Activated T-helper 2 cell treated with anti-CD3 and anti-CD28 coated beads, Interferon-gamma antibody, Interleukin-2, Interleukin-4, amounts not matched to agents 10 μg/mL and 5 μg/mL and 100 μg/mL, durations not matched to agents 14 hours and 24 hours and 36 hours (primary cell): ENCODE measurements at places on chromosomes 1 and 21. TPM values are rescaled to one million over a fixed set of nuclear protein-coding genes. Genes with fewer than 3 reads are reported as not detected.

The CFHR5 gene
- total RNA-seq, result not detected in 2 replicates

GRCh38 chr1:33630686-33631085 is 158.2 kb downstream of the ZSCAN20 start:
- DNase-seq, result no peak
- no peaks in the 10 kb centered on the region for H3K4me1 ChIP-seq
- H3K4me3 ChIP-seq, result no peak overlapping the region
- H3K27me3 ChIP-seq, result peaks cover 19% of the 10 kb centered on the region

The SEMA4A gene
- 128 and 132 TPM in 2 replicates for total RNA-seq

DNA sequence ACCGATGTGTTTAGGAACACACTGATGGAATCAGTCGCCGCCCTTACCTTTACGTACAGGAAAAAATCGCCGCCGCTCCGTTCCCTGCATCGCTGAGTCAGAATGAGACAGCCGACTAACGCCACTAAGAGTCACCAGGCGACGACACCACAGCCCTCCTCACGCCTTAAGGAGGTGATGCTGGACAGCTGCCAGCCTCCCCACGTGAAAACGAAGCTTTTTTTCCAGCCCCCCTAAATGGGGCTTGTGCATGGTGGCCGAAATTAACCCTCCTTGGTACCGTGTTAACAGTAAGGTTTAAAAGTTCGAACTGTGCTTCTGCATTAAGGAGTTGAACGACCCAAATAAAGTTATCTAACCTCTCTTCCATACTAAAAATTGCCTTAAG is 511 bp downstream of the DNTTIP2 start:
- H3K27me3 ChIP-seq, result no peaks in the 10 kb centered on the region
- H3K27ac ChIP-seq, result peak overlapping the region; percentile 97
- peak overlapping the region; percentile 94 for H3K4me3 ChIP-seq
- DNase-seq, result peak; percentile 43
- H3K36me3 ChIP-seq, result peaks cover 53% of the 10 kb centered on the region
- H3K4me1 ChIP-seq, result peaks cover 32% of the 10 kb centered on the region

The KCNE2 gene
- not detected in 2 replicates for total RNA-seq

DNA sequence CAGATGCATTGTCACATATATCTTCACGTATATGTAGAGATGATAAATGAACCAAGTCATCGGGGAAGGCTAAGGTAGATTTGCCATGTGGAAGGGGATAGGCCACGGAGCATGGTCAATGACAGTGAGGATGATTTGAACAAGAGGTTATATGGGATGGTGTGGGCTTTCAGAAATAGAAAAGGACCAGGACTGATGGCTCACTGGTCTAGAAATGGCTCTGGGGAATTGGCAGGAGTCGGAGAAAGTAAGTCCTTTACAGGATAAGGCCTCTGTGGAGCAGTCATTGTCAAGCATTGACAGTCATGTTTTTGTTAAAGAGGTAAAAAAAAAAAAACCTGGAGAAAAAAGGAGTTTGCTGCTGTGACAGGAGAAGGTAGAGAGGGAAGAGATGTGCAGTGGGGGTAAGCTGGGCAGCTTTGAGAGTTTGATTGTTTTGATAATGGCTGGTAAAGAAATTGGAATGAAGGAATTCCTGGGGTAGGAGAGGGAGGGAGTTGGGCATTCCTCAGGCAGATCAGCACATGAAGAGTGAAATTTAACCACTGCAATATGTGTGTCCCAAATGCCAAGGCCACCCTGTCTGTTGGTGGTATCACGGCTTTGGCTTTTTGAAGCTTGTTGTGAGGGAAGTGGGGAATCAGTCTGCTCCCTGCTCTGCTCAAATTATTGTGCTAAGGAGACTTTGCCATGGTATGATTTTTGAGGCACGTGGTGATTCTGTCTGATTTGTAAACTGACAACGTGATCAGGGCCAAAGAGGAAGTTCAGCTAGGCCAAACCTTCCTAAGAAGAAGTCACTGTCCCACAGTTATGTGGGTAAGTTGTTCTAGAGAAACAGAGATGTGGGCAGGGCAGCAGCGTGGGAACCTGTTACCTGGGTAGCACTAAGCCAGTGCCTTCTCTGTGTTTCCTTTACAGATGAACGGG is 26.0 kb downstream of the MACF1 start:
- no peak for DNase-seq
- H3K36me3 ChIP-seq, result peaks cover 52% of the 10 kb centered on the region
- peak overlapping the region; percentile 60 for H3K27ac ChIP-seq
- peaks cover 41% of the 10 kb centered on the region for H3K4me1 ChIP-seq

The WDR64 gene
- total RNA-seq, result not detected in 2 replicates

The TMED5 gene
- 58.6 and 60.4 TPM in 2 replicates for total RNA-seq

DNA sequence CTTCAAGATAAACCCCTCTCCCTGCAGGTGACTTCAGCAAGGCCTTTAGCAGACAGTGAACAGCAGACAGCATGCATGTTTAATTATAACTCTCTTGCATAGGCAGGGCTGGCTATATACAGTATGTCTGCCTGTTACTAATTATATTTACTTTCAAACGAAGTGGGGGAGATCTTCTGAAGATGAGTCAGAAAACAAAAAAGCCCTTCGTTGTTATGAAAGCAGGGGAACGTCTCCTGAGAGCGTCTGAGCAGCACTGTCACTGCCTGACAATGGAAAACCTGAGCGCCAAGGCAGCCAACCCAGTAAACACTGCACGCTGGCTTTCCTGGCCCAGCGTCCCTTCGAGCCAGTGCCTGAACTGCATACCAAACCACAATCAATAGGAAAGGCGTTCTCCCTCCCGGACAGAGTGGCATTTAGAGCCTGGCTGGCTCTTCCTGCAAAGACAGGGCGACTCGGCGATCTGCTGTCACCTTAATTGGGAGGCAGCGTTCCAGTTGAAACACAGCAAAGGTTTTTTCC is 54.1 kb downstream of the TOMM20 start:
- peaks cover 4% of the 10 kb centered on the region for H3K36me3 ChIP-seq
- peaks cover 34% of the 10 kb centered on the region for H3K4me1 ChIP-seq
- peak overlapping the region; percentile 99 for H3K27ac ChIP-seq
- H3K27me3 ChIP-seq, result no peaks in the 10 kb centered on the region
- peak overlapping the region; percentile 56 for H3K4me3 ChIP-seq
